ENCODE measurements at places on chromosomes 2 and 18. TPM values are rescaled to one million over a fixed set of nuclear protein-coding genes. Genes with fewer than 3 reads are reported as not detected.

GRCh38 chr2:133157141-133157540, 411.1 kb downstream of the NCKAP5 start:
- no peak for DNase-seq

- no peak for DNase-seq
Observed at GRCh38 chr2:143254110-143254509, 124.9 kb downstream of the ARHGAP15 start.

- DNase-seq, result no peak
Observed at GRCh38 chr2:40197121-40197520, 254.8 kb downstream of the SLC8A1 start.

DNA sequence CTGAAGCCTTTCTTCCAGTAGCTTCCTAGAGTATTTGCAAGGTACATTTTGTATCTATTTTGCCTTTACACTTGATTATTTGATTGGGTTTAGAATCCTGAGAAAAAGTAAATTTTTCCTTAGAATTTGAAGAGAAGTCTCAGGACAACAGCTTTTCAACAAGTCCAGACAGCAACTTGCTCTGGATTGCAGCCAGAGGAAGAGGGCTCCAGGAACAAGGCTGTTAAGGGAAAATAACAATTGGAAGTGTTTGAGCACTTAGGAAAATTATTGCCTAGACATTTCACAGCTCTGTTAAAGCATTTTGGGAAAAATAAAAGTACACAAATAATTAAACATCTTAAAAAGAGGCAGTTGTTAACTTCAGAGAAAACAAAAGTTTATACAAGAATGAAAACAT, 58.3 kb upstream of the RAPGEF4 start:
- DNase-seq, result no peak

The SLC11A1 gene
- 0.68 TPM for polyA plus RNA-seq

All from right renal cortex interstitium (tissue), 3 donors.